A549 treated with DMSO at 1 μM for 4 hours (cell line): ENCODE measurements at places on chromosomes 12 and 14. TPM values are rescaled to one million over a fixed set of nuclear protein-coding genes. Genes with fewer than 3 reads are reported as not detected.

The REP15 gene
- total RNA-seq = 0.22 to 0.78 TPM (median 0.49 TPM) in 5 replicates

The KCNH5 gene
- total RNA-seq = 0.02 to 0.06 TPM (median 0.05 TPM) in 4 of 5 replicates, not detected in the other

The CNTN1 gene
- total RNA-seq = 47.5 to 73.5 TPM (median 65.4 TPM) in 5 replicates

The MIP gene
- total RNA-seq = 0.15 to 0.30 TPM in 2 of 5 replicates, not detected in the others

The PTPRR gene
- 0.08 to 0.32 TPM (median 0.24 TPM) in 5 replicates for total RNA-seq

The FAM186B gene
- total RNA-seq = 0.08 to 0.16 TPM (median 0.12 TPM) in 5 replicates

The PRH2 gene
- total RNA-seq = 0.37 TPM in 1 of 5 replicates, not detected in the others

The NINJ2 gene
- total RNA-seq = 0.39 to 0.78 TPM (median 0.44 TPM) in 5 replicates

The PIWIL1 gene
- not detected in 5 replicates for total RNA-seq

The CHGA gene
- total RNA-seq = 0.91 to 2.0 TPM (median 1.8 TPM) in 5 replicates

The TECPR2 gene
- 6.7 to 9.6 TPM (median 8.3 TPM) in 5 replicates for total RNA-seq

The NEUROD4 gene
- total RNA-seq = not detected in 5 replicates

The VWF gene
- 0.14 to 0.46 TPM (median 0.26 TPM) in 5 replicates for total RNA-seq

The SPRYD3 gene
- total RNA-seq = 33.6 to 40.3 TPM (median 36.2 TPM) in 5 replicates

The ABCB9 gene
- total RNA-seq = 8.4 to 11.4 TPM (median 8.9 TPM) in 5 replicates

The CYP46A1 gene
- total RNA-seq = 0.10 to 0.38 TPM (median 0.15 TPM) in 5 replicates

The IKBIP gene
- 62.2 to 79.5 TPM (median 69.6 TPM) in 5 replicates for total RNA-seq

The B4GALNT3 gene
- 0.48 to 1.5 TPM (median 0.97 TPM) in 5 replicates for total RNA-seq

The CRIP1 gene
- total RNA-seq = 1,543 to 1,873 TPM (median 1,721 TPM) in 5 replicates

The CIROP gene
- total RNA-seq = not detected in 5 replicates

The WSCD2 gene
- total RNA-seq = not detected in 5 replicates

The TAS2R42 gene
- not detected in 5 replicates for total RNA-seq

The EEF1AKMT3 gene
- total RNA-seq = 6.0 to 6.8 TPM (median 6.5 TPM) in 5 replicates

The BIN2 gene
- total RNA-seq = 0.05 to 0.11 TPM (median 0.08 TPM) in 4 of 5 replicates, not detected in the other

The KIAA0586 gene
- total RNA-seq = 8.8 to 11.8 TPM (median 10.9 TPM) in 5 replicates

The CARMIL3 gene
- 0.24 to 0.59 TPM (median 0.47 TPM) in 5 replicates for total RNA-seq

The GARIN6 gene
- not detected in 5 replicates for total RNA-seq

The MYL6 gene
- total RNA-seq = 1,968 to 3,082 TPM (median 2,070 TPM) in 5 replicates

The UNC79 gene
- total RNA-seq = 0.01 TPM in 2 of 5 replicates, not detected in the others

The OR4E2 gene
- not detected in 5 replicates for total RNA-seq
